ENCODE measurements at places on chromosomes 1 and 21.

- peak; percentile 72 for ATAC-seq
These were observed 33.0 kb upstream of the S100A7 start for GRCh38 chr1:153493343-153493960.

- no peak for ATAC-seq
These were observed 193.1 kb downstream of the RYR2 start for GRCh38 chr1:237235091-237235490.

- ATAC-seq, result no peak
These were observed 109.4 kb downstream of the RGL1 start for GRCh38 chr1:183914276-183914675.

GRCh38 chr1:219459351-219460080, 153.4 kb downstream of the ZC3H11B start:
- ATAC-seq, result no peak
